ENCODE measurements at places on chromosomes 6 and 20. TPM values are rescaled to one million over a fixed set of nuclear protein-coding genes. Genes with fewer than 3 reads are reported as not detected.

DNA sequence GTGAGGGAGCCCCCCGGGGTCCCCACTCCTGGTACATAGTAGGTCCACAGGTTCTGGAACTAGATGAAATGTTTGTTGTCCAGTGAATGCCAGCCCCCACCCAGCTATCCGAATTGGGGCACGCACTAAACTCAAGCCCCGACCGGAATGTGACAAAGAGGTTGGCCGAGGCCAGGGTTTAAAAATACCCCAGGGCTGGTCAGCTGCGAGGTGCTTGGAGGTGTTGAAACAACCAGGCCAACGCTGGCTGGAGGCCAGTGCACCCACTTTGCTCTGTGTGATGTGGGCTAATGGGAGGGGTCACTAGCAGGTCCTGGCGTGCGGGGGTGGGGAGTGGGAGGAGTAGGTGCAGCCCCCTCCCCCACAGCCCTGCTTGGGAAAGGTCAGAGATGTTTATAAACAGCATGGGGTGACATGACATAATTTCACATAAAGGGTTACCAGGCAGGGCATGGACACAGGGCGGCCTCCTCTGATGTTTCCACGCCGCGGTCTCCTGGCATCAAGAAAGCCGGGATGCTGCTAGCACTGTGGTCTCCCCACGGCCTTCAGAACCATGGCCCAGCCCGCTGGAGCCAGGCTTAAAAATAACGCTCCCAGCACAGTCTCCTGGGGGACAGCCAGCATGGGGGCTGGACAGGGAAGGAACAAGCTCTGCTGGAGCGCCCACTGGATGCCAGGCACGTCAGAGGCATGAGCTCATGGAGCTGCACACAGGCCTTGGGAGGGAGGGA lies 111.2 kb upstream of the PTPN1 start:
- H3K4me3 ChIP-seq: no peak overlapping the region
- no peaks in the 10 kb centered on the region for H3K27me3 ChIP-seq
- H3K27ac ChIP-seq: no peak overlapping the region
- peak; percentile 54 for DNase-seq
- H3K4me1 ChIP-seq: peaks cover 54% of the 10 kb centered on the region

DNA sequence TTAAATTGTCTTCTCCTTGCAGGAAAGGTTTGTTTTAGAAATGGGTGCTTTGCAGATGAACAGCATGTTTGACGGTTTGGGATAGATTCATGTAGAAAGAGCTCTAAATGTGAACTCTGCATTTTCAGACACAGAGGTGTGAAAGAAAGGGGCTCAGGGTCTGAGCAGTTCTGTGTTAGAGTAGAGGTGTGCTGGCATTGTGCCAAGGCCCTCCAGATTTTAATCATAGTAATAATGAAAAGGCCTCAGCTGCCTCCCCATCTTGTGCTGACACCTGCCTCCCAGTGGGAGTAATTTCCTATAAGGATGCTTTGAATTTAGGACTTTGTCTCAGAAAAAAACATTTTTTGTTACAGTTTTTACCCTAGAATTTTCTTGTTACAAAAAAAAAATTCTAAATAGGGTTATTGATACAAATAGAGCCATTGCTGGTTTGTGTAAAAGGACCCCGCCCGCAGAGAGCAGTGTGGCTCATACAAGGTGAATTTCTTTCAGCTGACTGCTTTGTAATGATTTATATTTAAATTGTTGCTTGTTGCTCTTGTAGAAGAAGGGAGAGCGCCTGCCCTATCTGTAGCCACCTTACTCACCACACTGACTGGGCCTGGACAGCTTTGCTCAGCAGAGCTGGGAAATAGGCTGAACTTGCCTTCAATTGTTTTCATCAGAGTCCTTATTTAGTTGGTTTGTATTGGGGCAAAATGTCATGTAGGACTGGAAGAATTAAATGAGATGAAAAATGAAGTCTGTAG lies 294.5 kb downstream of the ZFAND3 start:
- H3K4me1 ChIP-seq: peaks cover 15% of the 10 kb centered on the region
- H3K27ac ChIP-seq: no peak overlapping the region
- H3K36me3 ChIP-seq: no peaks in the 10 kb centered on the region

DNA sequence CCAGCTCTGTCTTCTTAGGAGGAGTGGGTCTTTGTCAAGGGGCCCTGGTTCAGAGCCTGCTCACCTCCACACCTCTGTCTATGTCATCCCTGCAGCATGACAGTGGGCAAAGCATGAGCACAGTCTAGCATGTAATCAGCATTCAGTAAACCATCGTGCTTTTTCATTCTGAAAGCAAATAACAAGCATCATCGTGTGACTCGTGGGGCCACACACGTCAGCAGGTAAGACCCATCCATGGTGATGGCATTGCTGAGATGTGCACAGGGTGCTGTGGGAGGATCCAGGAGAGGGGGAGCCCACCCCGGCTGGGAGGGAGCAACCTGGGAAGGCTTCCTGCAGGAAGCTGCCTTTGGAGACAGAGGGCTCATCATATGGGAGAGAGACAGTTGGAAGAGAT lies 106.7 kb downstream of the TMEM242 start:
- peaks cover 5% of the 10 kb centered on the region for H3K4me1 ChIP-seq
- no peaks in the 10 kb centered on the region for H3K27me3 ChIP-seq
- H3K27ac ChIP-seq: no peak overlapping the region

DNA sequence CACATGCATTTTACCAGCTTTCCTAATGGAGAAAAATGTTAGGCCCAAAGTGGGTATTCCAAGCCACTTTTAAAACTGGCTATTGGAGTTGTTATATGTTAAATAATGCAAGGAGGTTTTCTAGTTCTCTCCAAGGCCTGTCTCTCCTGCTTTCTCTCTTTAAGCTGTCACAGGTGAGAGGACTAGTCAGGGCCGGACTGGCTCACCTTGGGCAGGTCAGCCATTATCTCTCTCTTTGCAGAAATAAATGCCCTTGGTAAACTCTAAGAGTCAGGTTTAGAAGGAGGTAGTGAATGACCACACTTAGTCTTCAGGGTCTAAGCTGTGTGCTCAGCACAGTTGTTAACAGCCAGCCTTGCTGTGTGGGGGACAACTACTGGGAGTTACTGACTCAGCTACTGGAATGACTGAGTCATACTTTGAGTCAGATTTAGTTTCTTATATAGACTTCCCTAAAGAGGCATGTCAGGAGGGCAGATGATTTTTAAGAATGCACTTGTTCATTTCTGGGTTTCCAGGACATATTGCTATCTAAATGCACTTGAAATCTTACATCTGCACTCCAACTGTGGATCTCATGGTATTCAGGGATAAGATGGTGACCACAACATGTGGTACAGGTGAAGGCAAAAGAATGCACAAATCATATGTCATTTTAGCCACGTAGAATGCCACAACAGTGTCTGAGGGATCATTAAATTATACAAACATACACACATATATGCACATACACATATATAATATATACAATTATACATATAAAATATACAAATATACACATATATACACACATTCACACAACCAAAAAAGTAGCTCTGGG lies 719.4 kb downstream of the EPM2A start:
- no peak for DNase-seq
- no peak overlapping the region for H3K27ac ChIP-seq
- H3K27me3 ChIP-seq: no peaks in the 10 kb centered on the region
- peaks cover 8% of the 10 kb centered on the region for H3K4me1 ChIP-seq
- no peaks in the 10 kb centered on the region for H3K36me3 ChIP-seq
- no peak overlapping the region for H3K4me3 ChIP-seq

GRCh38 chr6:30829033-30829432 lies 55.3 kb upstream of the DDR1 start:
- H3K4me1 ChIP-seq: peaks cover 15% of the 10 kb centered on the region
- H3K27ac ChIP-seq: peak overlapping the region; percentile 79
- H3K4me3 ChIP-seq: no peak overlapping the region
- no peaks in the 10 kb centered on the region for H3K36me3 ChIP-seq
- DNase-seq: no peak

DNA sequence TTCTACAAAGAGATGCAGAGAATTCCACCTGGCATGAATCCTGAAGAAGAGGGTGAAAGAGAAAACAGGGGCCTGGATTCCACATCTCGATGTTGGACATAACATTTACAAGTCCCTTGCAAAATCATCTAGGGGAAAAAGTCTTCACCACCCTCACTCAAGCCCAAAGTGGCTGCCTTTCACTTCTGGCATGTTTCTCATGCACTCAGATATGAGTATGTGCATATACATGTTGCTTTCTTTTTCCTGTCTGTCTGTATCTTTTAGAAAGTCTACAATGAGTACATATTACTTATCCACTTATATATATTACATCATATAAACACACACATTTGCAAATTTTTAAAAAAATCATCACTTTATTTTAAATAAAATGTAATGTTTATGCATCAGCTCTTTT lies 159.3 kb downstream of the KIF6 start:
- no peak overlapping the region for H3K4me3 ChIP-seq
- DNase-seq: no peak
- no peak overlapping the region for H3K27ac ChIP-seq

DNA sequence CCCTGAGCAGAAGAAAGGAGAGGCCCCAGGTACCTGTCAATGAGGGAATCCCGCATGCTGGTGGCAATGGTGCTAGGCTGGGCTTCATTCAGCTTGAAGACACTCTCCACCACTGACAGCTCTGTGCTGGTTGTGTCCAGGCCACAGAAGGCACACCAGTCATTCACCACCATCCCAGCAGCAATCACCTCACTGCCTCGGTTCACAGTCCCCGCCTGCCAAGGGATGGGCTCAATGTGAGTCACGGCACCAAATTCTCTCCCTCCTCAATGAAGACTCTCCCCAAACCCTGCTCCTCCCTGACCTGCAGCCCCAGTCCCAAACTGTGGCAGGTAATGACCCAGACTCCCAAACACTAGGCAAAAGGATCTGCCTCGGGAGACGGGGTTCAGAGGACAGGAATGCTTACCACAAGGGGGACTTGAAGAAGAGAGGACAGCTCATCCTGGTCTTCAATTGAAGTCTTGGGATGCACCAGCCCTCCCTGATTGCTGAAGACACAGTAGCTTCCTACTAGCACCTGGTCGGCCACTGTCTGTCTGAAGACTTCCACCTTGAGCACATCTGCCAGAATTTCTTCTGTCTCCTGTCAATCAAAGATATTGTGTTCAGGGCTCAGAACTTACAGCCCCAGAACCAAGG lies 1.7 kb upstream of the MMP24OS start:
- H3K4me3 ChIP-seq: no peak overlapping the region
- no peak for DNase-seq
- no peak overlapping the region for H3K27ac ChIP-seq

DNA sequence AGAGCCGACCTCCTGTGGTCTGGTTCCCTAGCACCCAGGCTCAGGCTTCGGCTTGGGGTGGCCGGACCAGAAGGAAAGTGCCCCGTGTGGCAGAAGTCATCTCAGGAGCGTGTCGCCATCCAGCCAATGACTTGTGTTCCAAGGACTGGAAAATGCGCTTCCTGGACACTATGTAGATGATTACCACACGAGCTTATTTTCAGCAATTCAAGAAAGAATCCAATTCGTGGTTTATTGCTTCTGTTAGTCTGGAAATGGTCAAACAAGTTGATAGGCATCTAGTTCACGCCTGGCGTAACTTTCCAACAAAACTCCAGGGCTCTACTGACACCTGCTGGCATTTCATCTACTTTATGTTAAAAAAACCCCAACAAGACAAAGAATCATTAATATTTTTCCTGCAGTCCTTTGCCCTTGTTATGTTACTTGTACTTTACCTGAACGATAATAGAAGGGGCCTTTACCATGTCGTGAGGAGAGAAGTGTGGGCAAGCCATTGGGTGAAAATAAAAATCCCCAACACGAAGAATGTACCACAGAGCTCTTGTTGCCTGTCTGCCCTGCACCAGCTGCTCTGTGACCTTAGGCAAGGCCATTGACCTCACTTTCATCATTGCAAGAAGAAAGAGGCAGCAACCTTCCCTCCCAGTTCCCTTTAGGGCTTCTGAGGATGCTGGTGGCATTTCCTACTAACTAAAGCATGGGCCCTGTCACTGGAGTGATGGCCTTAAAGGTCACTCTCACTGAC lies 154.7 kb upstream of the LAMP5 start:
- no peak overlapping the region for H3K4me3 ChIP-seq
- H3K36me3 ChIP-seq: no peaks in the 10 kb centered on the region
- no peaks in the 10 kb centered on the region for H3K4me1 ChIP-seq
- DNase-seq: peak; percentile 47
- no peak overlapping the region for H3K27ac ChIP-seq
- no peaks in the 10 kb centered on the region for H3K27me3 ChIP-seq

GRCh38 chr20:32288225-32288849 lies 10.9 kb downstream of the KIF3B start:
- H3K27ac ChIP-seq: peak overlapping the region; percentile 83
- H3K36me3 ChIP-seq: no peaks in the 10 kb centered on the region
- H3K4me1 ChIP-seq: peaks cover 71% of the 10 kb centered on the region
- H3K4me3 ChIP-seq: no peak overlapping the region
- no peaks in the 10 kb centered on the region for H3K27me3 ChIP-seq

GRCh38 chr6:41228616-41229015 lies 467 bp downstream of the TREML4 start:
- H3K4me1 ChIP-seq: no peaks in the 10 kb centered on the region
- no peak for DNase-seq
- H3K4me3 ChIP-seq: no peak overlapping the region

DNA sequence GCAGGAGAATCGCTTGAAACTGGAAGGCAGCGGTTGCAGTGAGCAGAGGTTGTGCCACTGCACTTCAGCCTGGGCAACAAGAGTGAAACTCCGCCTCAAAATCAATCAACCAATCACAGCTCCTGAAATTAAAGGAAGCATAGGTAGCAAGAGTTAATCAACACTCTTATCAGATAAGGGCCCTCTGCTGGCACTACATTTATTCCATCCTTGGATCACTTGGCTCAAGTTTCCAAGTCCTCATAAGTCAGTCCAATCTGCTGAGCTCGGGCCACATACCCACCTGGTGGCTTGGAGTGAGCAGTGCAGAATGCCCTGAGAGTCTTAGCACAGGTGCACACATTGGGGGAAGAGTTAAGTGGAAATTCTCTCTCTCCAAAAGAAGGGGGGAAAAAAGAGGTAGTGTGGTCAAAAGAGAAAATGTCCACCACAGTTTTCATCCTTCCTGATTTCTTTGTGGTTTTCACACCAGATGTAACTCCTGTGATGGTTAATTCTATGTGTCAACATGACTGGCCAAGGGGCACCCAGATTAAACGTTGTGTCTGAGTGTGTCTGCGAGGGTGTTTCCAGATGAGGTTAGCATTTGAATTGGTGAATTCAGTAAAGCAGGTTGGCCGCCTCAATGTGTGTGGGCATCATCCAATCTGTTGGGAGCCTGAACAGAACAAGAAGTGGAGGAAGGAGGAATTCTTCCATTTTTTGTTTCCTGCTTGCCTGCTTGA lies 14.2 kb upstream of the FAM8A1 start:
- H3K36me3 ChIP-seq: no peaks in the 10 kb centered on the region
- no peak overlapping the region for H3K4me3 ChIP-seq
- DNase-seq: no peak
- no peaks in the 10 kb centered on the region for H3K27me3 ChIP-seq
- peaks cover 5% of the 10 kb centered on the region for H3K4me1 ChIP-seq

- H3K4me3 ChIP-seq: no peak overlapping the region
- no peaks in the 10 kb centered on the region for H3K4me1 ChIP-seq
- H3K27ac ChIP-seq: no peak overlapping the region
- no peaks in the 10 kb centered on the region for H3K36me3 ChIP-seq
Observed at GRCh38 chr6:107603006-107603370, 113.1 kb downstream of the SOBP start.

- H3K36me3 ChIP-seq: no peaks in the 10 kb centered on the region
- no peaks in the 10 kb centered on the region for H3K4me1 ChIP-seq
- H3K4me3 ChIP-seq: no peak overlapping the region
- no peak overlapping the region for H3K27ac ChIP-seq
- no peak for DNase-seq
Observed at GRCh38 chr6:131731224-131731623, 20.4 kb upstream of the CTAGE9 start.

Gene PRKN
- 8.2 TPM for total RNA-seq

Gene CGA
- not detected for total RNA-seq

Gene ZBTB12
- 2.1 TPM for total RNA-seq
